Stimulated activated CD4-positive, alpha-beta T cell treated with anti-CD3 and anti-CD28 coated beads, Interleukin-12 subunit alpha, Interleukin-12 subunit beta, amount 100 ng/mL, for 48 hours (primary cell): ENCODE measurements at places on chromosomes 12 and 14.

GRCh38 chr14:52879958-52880357 lies 70.9 kb downstream of the FERMT2 start:
- no peak for DNase-seq

- DNase-seq, result peak; percentile 48
These were observed 34.9 kb downstream of the KRT80 start for GRCh38 chr12:52156757-52157565.

- DNase-seq, result no peak
These were observed 274.4 kb downstream of the FBXL14 start for GRCh38 chr12:1320021-1320420.

GRCh38 chr12:106757623-106758348 lies 16.7 kb upstream of the RIC8B start:
- DNase-seq, result no peak

GRCh38 chr14:71659159-71659558 lies 273.1 kb upstream of the RGS6 start:
- DNase-seq, result no peak

- DNase-seq, result no peak
These were observed 5.9 kb downstream of the TOMM20L start for GRCh38 chr14:58401587-58401986.

DNA sequence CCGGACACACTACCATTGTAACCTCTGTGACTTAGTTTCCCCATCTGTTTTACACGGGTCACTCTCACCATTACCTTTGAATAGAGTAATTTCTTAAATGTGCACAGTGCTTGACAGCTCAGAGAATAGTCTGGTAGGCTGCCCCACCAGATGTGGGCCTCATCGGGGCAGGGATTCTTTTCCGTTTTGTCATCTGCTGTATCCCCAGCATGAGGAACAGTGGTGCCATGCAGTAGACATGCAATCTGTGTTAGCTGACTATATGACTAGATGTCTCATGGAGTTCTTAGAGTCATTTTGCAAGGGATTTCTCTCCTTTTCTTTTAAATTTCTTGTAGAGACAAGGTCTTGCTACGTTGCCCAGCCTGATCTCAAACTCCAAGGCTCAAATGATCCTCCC lies 44.9 kb upstream of the PLEKHG3 start:
- DNase-seq, result no peak

DNA sequence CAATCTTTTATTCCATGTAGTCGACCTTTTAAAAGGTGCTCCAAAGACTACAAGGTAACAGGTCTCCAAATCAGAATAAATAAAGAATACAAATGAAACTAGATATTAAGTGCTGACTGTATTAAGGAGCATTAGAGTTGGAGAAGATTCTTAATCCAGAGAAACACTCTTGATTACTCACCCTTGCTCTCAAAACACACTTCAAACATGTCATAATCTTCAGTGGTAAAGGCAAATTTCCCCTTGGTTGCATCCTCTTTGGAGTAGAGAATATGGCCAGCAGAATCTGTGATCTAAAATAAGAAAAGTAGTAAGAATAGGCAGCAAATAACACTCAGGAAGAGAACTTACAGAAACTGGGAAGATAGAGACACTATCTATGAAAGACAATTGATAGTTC lies 24.6 kb downstream of the TMED10 start:
- DNase-seq, result no peak

DNA sequence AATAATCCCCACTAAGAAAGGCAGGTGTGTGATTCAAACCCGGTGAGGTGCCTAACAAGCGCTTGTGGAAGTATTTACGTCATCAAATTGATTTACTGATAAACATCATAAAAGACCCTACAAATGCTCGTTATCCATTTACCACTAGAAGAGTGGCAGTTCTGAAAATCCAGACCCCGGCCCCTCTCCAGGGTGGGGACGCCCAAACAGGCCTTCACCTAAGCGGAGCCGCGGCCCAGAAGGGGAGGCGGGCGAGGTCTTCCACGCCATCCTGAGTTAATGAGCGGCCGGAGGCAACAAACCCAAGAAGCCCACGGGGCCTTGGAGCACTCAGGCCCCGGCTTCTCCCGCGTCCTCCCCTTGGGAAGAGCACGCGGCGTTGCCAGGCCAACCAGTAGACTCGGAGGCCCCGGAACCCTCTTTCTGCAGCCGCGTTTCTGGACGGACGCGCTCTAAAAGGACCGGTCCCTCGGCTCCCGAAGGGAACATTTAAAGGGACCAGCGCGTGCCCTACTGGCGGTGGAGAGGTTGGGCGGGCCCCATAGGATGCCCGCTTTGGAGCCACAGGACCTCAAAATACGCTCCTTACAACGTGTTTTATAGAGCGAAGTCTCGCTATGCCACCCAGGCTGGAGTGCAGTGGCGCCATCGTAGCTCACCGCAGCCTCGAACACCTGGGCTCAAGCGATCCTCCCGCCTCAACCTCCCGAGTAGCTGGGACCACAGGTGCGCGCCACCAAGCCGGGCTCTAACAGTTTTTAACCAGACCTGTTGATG lies 3.5 kb downstream of the PTPN21 start:
- DNase-seq, result peak; percentile 60

DNA sequence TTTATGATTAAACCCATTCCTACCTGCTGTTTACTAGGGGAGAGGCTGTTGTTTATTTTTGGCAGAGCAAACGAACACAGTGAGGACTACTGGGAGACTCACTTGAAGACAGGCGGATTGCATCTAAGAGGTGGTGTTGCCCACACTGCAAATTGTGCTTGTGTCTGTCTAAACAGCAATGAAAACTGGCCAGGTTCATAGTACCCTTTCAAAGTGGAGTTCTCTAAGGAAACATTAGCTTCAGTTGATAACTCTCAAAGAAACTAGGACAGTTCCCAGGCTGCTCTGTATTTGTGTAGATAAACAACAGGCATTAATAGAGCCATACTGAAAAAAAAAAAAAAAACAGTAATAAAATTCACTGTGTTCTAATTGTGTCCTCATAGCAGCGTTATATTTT lies 466.0 kb upstream of the RGS6 start:
- no peak for DNase-seq

DNA sequence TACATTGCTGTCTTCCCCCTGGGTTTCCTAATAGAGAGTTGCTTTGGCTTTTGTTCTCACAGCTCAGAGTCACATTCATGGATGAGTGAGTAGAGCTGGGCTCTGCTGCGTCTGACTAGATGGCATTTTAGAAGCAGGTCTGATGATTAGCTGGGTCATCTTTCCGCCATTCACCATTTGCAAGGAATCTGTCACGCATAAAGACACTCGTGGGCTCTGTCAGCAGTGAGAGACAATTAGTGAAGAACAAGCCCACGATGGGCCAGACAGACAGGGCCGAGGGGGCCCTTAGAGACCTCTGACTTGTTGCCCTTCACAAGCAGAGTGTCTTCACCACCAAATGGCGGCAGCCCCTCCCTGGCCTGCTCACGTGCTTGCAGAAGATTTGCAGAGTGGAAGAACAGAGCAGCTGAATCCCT lies 175.0 kb downstream of the CRADD start:
- DNase-seq, result no peak

DNA sequence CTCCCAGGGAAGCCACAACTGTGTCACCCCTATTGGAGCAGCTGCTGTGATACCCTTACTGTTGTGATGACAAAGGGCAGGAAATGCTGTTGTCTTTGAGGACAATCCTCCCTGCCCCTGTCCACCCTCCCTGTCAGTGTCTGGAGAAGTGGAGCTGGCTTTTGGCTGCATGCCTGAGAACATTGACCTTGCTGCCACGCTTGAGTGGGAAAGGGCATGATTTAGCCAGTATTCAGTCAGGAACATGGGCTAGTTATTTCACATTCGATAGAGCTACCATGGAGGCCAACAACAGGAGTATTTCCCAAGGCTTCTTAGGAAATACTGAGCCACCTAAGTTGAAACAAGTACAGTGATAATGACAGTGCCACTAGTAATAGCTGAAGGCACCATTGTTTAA lies 59.4 kb downstream of the MYRFL start:
- DNase-seq, result no peak

GRCh38 chr12:91988086-91988923 lies 157.3 kb downstream of the BTG1 start:
- DNase-seq, result no peak

- DNase-seq, result no peak
These were observed 4.9 kb downstream of the PTHLH start for GRCh38 chr12:27967551-27968054.

DNA sequence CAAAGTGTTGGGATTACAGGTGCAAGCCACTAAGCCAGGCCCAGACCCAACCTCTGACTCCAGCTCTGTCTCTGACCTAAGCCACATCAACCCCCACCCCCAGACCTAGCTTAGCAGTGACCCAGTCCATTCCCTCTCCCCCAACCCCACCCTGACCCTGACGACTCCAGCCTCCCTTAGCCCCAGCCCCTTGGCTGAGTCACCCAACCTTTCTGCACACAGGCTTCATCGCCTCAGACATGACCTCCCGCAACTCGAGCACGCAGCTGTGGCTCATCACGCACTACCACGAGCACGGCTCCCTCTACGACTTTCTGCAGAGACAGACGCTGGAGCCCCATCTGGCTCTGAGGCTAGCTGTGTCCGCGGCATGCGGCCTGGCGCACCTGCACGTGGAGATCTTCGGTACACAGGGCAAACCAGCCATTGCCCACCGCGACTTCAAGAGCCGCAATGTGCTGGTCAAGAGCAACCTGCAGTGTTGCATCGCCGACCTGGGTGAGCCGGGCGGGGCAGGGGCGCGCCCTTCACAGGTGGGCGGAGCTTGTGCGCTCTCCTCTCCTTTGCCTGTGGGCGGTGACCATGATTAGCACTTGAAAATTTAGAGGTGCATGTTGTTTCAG lies 7.8 kb downstream of the ACVRL1 start:
- DNase-seq, result no peak

GRCh38 chr12:119808441-119808840 lies 68.7 kb downstream of the CIT start:
- DNase-seq, result no peak

- no peak for DNase-seq
These were observed 21.2 kb upstream of the AKAP5 start for GRCh38 chr14:64444140-64444539.

DNA sequence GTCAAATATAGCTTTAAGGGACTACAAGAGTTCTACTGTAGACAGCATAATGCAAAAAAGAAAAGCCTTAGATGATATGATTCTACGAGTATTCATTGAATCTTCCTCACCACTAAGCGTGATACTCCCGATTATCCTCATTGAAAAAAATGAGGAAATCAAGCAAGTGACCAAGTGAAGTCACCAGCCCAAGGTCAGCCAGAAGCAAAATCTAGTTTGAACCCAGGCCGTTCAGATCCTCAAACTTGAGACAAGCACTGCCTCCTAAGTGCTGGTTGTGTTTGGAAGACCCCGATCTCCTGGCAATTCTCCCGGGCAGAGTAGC lies 845 bp downstream of the GIT2 start:
- no peak for DNase-seq

DNA sequence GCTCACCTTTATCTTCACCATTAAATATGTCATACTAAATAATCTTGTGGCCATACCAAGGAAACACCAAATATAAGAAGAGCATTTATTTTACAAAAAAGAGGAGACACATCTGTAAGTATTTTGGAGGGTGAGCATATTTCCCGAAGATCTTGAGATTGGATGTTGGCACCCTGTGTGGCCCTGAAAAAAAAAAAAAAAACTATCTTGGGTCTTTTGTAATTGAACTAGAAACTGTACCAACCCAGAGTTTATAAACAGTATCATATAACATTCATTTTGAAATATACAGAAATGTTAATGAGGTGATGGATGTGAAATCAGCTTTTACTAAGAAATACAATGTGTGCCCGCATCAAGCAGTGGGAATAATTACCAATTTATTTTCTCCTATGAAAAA lies 104.0 kb upstream of the FRMD6 start:
- no peak for DNase-seq

- no peak for DNase-seq
These were observed 39.1 kb upstream of the ESRRB start for GRCh38 chr14:76336876-76337275.

- no peak for DNase-seq
These were observed 1.7 kb downstream of the LMBR1L start for GRCh38 chr12:49108958-49109404.

DNA sequence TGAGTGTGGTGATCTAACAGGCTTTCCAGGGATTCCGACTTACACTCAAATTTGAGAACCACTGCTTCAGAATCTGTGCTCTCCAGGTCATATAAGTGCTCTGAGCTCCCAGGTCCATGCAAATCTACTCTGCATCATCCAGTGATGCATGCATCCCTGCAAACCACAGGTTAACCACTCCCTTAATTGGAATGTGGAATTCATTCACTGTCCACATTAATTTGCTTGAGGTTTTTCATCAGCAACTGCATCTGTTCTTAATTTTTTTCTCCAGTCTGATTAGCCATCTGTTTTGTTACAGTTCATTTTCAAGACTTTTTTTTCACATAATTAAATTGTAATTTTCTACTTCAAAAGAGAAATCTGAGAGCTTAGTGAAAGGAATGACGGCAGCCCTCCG lies 43.4 kb upstream of the RIN3 start:
- DNase-seq, result no peak

- no peak for DNase-seq
These were observed 41.2 kb upstream of the MED13L start for GRCh38 chr12:116318576-116319232.

DNA sequence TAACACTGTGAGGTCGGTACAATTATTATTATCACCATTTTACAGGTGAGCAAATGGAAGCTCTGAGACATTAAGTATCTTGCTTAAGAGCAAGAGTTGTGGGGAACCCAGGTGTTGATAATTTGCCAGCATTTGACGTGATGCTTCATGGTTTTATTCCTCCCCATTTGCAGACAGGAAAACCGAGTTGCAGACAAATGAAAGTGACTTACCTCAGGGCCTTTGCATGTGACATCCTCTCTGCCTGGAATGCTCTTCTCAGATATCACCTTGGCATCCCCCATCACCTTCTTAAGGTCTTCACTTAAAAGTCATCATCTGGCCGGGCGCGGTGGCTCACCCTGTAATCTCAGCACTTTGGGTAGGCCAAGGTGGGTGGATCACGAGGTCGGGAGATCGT lies 21.0 kb upstream of the P2RX7 start:
- DNase-seq, result no peak
